ENCODE measurements at places on chromosomes 2 and 18.

DNA sequence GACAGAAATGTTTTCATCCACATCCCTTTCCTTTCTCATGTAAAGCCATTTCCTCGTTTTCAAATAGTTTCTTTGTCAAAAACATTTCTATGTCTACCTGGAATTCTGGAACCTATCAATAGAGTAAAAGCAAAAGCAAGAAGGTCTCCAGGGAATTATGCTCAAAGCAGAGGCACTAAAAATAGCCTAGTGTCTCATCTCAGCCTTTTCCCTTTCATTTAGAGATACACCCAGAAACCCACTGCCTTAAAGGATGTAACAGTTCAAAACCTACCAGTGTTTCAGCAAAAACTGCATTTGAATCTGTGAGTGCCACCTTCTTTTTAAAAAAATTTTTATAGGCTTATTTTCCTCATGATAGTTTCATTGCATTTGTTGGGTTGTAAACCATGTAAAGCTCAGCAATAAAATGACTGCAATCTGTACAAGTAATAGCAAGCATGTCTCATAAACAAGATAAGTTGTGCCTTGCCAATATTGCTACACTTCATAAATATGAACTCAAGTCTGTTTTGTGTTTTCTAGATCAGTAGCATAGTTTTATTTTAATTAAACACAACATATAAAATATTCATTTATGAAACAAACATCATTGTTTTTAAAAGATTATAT lies 927.3 kb upstream of the ACVR2A start:
- DNase-seq = no peak

DNA sequence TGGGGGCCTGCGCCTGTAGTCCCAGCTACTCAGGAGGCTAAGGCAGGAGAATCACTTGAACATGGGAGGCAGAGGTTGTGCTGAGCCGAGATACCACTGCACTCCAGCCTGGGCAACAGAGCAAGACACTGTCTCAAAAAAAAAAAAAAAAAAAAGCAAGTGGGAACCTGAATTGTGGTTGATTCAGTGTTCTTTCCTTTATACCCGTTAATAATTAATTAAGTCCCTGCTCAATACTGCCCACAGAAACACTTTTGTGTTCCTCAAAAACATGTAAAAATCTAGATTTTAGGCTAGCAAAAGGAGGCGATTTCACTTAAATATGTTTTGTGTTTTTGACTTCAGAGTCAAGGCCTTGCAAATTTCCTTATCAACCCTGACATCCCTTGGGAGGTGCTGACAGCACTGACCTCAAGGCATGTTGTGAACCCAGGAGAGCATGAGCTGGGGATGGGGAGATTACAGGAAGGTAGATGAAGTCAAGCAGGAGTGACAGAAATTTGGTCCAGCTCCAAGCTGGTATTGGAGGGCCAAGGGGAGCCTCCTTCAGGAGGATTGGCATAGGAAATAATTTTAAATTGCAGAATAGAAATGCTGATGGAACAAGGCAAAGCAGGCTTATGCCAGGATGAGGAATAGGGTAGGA lies 89.0 kb upstream of the PNPT1 start:
- no peak for DNase-seq

DNA sequence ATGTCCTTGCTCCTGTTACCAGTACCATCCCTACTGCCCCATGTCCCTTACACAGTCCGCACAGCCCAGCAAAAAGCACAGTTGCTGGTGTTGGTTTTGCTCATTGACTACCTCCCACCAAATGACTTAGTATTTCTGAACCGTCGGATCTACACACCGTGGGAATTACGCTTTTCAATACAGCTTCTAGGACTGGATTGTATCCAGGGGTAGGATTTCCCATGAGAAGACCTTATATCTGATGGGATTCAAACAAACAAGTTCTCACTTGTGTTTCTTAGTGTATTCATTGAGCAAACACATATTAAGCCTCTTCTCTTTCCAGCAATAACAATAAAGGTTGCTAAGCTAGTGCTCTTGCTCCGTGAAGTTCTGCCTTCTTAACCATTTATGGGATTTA lies 25.8 kb downstream of the TRAPPC12 start:
- DNase-seq = no peak

DNA sequence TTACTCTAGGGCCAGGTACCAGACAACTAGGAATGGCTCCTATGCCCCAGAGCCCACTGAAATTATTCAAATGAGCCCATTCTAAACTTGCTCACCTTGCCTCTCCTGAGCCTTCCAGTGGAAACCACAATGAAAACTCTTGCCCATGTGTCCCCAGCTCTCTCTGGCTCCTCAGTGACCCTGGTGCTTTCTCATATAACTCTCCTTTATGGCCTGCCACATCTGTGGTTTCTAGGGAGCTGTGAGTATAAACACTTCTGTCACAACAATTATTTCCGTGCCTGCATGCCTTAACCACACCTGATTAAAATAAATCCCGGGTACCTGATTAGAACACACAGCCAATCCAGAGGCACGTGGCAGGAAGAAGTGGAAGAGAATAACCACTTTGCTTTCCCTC lies 333.0 kb upstream of the SPRED2 start:
- no peak for DNase-seq

GRCh38 chr2:197426723-197427603 lies 7.9 kb downstream of the SF3B1 start:
- no peak for DNase-seq

GRCh38 chr18:14974576-14974975 lies 226.6 kb downstream of the ANKRD30B start:
- DNase-seq = no peak

DNA sequence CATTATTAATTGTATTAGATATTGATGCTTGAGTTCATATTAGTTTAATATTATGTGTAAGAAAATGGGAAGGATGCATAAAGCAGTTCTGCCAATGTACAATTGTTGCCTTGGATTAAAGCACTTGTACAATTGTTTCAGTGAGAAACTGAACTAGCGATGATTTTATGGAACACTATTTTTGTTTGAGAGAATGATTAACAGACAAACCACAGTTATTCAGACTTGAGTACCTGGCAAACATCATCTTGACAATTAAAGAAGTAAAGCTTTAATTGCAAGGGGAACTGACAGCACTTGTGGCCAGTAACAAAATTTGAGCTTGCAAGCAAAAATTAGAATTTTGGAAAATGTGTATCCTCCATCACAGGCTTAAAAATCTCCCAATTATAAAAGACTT lies 214.3 kb downstream of the RIT2 start:
- DNase-seq = no peak
